Heart right ventricle (tissue), 16 donors: ENCODE measurements at places on chromosomes 6 and 20. TPM values are rescaled to one million over a fixed set of nuclear protein-coding genes. Genes with fewer than 3 reads are reported as not detected.

Gene SLC17A1
- not detected for total RNA-seq

DNA sequence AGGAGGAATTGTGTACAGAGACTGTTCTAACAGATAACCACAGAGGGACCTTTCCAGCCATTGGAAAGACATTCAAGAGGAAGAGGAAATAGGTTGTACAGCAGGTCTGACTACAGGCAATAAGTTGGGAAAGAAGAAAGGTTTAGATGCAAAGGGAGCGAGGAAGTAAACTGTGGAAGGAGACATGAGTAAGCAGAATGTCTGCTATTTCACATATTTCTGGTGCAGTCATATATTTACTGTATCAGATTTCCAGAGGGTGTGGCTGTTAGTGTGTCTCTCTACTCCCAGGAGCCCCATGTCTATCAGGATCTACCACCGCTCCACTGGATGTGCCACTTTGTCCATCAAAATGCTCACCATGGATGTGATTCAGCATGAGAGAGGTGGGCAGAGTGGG is 25.9 kb downstream of the MRS2 start:
- no peak for DNase-seq

DNA sequence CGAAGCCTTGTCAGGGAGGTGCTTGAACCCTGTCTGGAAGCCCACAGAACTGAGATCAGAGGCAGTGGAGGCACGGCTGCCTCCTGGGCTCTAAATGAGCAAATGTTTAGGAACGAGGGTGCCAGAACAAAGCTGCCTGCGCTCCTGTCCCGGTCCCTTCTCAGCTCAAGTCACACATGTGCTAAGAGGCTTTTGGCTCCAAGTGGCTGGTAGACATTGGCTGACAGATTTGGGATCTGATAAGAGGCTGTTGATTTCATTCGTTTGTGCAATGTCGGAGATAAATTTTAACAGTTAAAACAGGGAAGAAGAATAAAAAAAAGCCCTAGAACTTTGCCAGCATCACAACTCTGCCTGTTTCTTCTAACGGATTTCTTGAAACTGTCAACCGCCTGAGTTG is 191.8 kb downstream of the NRN1 start:
- DNase-seq, result no peak

Gene PI3
- total RNA-seq, result not detected

DNA sequence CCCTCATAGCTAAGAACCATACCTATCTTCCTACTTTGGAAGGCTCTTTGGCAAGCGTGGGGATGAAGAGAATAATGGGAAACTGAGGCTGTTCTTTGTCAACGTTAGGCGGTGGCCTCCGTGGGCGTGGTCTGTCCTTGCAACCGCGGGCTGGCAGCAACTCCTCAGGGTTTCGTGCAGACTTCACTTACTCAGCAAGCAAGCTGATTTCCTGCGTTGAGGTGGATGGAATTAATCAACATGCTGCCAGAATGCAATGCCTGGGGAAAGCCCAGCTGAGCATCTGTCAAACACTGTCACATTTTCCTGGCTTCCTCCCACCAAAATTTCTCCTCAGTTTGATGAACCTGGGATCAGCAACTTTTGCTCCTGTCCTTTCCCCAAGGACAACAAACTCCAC is 9.2 kb upstream of the IL17F start:
- DNase-seq, result no peak

Gene GRM1
- total RNA-seq, result 6.0 TPM

Gene TRIM10
- not detected for total RNA-seq

DNA sequence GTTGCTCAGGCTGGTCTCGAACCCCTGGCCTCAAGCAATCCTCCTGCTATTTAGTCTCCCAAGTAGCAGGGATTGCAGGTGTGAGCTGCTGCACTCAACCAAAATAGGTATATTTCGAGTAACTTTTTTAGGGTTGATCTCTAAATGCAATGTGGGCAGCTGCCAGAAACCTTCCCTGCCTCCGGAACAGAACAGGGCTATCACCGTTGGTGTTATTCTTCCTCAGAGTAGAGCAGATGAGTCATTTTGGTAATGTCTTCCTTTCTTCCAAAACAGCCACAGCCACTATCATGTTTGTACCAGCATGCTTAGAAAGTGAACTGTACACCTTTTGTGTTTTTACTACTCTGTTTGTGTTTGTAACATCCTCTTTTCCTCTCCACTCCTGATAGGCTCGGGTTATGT is 44.1 kb downstream of the SNX9 start:
- no peak for DNase-seq

Gene GNAS
- 1,997 TPM for total RNA-seq

Gene ZNF292
- total RNA-seq, result 37.1 TPM

Gene GPSM3
- total RNA-seq, result 3.1 TPM

Gene IMPG1
- not detected for total RNA-seq

- no peak for DNase-seq
Observed at GRCh38 chr20:57777911-57778310, 68.1 kb upstream of the PMEPA1 start.

GRCh38 chr6:142356201-142356883 is 54.5 kb downstream of the ADGRG6 start:
- DNase-seq, result no peak

Gene RAET1L
- total RNA-seq, result not detected

GRCh38 chr6:165890404-165890735 is 227.3 kb upstream of the PDE10A start:
- DNase-seq, result no peak

DNA sequence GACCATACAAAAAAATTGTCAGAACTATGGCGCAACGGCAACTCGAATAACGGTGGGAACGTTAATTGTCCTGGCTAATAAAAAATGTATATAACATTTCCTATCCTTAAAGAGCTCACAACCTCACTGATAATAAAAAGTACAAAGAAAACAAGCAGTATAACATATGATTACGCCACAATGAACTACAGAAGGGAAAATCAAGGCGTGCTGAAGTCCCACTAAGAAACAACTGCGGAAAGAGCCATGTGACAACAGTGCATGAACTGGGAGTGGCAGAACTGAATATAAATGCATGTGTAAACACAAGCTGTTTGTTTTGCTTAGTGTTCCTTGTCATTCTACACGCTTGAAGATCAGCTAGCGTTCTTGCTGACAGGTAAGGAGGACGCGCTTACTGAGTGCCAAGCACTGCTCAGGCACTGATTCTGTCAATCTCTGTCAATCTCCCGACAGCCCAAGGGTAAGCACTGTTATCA is 466 bp upstream of the PSMB1 start:
- DNase-seq, result no peak

DNA sequence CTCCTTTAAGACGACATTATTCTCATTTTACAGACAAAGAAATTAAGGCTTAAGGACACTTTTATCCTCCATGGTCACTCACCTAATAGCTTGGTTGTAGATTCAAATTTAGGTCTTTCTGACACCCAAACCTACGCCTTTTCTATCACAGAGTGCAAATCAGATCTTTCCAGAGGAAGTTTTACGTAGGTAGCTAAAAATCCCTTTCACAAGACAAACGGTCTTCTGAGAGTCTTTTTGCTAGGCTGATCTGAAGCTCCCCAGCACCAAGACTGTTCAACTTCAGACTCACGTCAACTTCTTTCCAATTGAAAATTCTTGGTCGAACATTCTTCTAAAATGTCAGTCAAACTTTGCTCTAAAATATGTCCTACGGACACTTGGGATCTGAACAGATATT is 46.5 kb downstream of the BLOC1S5 start:
- DNase-seq, result no peak

- DNase-seq, result no peak
Observed at GRCh38 chr6:151440498-151440897, 11.4 kb downstream of the RMND1 start.

Gene DTNBP1
- 14.6 TPM for total RNA-seq

Gene BPIFB4
- total RNA-seq, result not detected

DNA sequence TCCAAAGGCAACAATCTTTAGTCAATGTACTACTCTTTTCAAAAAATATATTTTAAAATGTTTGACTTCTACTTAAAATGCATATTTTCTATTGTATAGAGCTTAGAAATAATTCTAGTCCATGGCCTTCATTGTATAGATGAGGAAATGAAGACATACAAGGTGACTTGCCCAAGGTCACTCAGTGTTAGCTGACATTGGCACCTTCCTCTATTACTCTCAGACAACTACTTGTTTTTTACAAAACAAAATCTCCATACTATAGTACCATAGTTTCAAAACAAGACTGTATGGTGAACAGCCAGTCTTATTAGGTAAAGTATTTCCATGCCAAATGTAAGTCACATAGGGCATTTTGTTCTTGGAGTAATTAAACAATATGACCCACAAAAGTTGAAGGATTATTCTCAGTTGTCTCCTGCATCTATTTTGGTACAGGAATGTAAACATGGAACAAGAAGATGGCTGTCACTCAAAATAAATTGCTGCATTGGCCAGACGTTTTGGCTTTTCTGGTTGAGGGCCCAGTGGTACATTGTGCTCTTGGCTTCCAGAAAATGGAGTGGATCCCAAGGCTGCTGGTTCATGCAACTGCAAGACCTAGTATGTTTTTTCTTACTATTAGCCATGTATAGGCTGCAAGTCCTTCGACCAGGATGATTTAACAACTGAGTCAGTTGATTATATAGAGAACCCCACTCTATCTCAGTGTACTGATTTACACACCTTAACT is 54.3 kb upstream of the NOX3 start:
- no peak for DNase-seq

DNA sequence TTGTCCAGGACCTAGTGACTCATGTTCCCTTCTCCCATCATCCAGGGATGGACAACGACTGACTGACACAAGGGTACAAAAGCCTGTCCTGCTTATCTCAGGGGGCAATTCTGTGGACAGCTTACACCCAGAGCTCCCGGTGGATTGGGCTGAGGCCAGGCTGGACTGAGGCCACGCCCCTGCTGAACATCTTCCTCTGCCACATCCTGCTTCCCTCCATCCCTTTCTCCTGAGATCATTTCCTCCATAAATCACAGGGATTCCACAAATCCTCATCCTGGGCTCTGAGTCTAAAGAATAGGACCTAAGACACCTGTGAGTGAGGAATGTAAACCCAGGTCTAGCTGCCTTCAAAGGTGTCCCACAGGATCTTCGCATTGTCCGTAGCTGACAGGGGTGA is 30.4 kb upstream of the RNF24 start:
- no peak for DNase-seq

GRCh38 chr6:22401932-22402331 is 105.1 kb upstream of the PRL start:
- no peak for DNase-seq

DNA sequence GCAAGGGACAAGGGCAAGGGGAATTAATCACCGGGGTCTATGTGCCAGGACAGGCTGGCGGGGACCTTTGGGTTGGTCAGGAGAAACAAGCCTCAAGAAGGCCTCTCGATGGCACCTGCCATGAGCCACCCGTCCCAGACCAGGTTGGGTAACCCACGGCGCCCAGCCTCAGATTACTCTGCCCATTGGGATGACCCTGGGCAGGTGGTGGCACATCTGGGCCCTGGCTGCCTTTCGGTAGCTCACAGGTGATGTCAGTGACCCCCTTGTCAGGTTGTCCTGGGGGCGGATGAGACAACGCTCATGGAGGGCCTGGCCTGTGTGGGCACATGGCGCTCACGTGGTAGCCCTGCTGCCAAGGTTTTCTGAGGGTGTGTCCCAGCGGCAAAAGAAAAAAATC is 152.2 kb downstream of the SYCP2 start:
- DNase-seq, result no peak

DNA sequence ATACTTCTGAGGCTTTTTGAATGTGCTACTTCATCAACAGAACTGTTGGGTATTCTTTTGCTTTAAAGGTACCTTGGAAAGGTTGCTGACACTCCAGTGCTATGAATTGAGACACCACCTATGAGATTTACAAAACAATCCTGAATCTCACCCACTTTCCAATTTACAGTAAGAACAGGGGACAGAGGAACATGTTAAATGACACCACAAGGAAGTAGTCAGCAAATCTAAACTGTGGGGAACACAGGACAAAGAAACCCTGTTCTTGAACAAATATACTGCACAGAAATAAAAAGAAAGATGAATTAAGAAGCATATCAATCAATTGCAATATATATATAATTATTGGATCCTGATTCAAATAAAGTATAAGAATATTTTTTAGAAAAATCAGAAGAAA is 216.7 kb upstream of the ARID1B start:
- DNase-seq, result no peak

GRCh38 chr6:30411515-30412207 is 66.7 kb downstream of the RPP21 start:
- DNase-seq, result peak; percentile 36

- DNase-seq, result no peak
Observed at GRCh38 chr20:19512886-19513677, 245.0 kb upstream of the RIN2 start.

- DNase-seq, result no peak
Observed at GRCh38 chr6:106469882-106470281, 109.4 kb downstream of the CRYBG1 start.

- no peak for DNase-seq
Observed at GRCh38 chr6:72677740-72678139, 55.9 kb downstream of the KCNQ5 start.

Gene PLN
- total RNA-seq, result 3,055 TPM

Gene RAB44
- 0.07 TPM for total RNA-seq

- no peak for DNase-seq
Observed at GRCh38 chr6:65610746-65611145, 96.3 kb downstream of the EYS start.

- no peak for DNase-seq
Observed at GRCh38 chr6:127366282-127367022, 23.0 kb upstream of the ECHDC1 start.

DNA sequence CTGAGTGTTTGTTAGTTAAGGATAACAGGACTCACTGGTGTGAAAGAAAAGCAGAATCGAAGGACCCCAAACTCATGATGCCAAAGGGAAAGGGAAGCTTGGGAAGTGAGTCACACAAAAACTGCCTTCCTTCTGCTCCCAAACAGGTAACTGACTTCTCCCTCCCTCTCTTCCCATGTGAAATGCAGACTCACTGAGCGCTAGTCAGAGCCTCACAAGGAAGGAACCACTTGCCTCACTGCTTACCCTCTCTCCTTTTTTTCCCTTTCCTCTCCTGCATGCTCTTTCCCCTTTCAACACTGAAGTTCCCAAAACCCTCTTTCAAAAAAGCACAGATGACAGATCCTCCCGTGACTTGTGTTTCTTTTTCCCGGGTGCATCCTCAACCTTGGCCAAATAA is 56.4 kb downstream of the LYRM4 start:
- no peak for DNase-seq

GRCh38 chr6:37840940-37841300 is 21.4 kb downstream of the ZFAND3 start:
- no peak for DNase-seq

- DNase-seq, result no peak
Observed at GRCh38 chr20:45459606-45460005, 9.9 kb upstream of the WFDC2 start.

Gene MAS1
- total RNA-seq, result not detected

GRCh38 chr6:11231564-11232192 is 790 bp downstream of the NEDD9 start:
- DNase-seq, result no peak
